ENCODE measurements at places on chromosomes 2 and 18. TPM values are rescaled to one million over a fixed set of nuclear protein-coding genes. Genes with fewer than 3 reads are reported as not detected.
A peak's percentile ranks its signal among the peaks of the same experiment; 100 is the strongest.

GRCh38 chr2:221588306-221588985 lies 16.3 kb upstream of the EPHA4 start:
- no peak for DNase-seq

GRCh38 chr18:31983976-31984375 lies 34.6 kb upstream of the RNF125 start:
- no peak for DNase-seq

GRCh38 chr2:12326449-12327190 lies 390.1 kb upstream of the TRIB2 start:
- peak; percentile 38 for DNase-seq

CD226 gene
- 0.23 TPM for total RNA-seq

GPR17 gene
- not detected for total RNA-seq

- no peak for DNase-seq
Observed at GRCh38 chr2:106189325-106189724, 4.8 kb downstream of the UXS1 start.

DNA sequence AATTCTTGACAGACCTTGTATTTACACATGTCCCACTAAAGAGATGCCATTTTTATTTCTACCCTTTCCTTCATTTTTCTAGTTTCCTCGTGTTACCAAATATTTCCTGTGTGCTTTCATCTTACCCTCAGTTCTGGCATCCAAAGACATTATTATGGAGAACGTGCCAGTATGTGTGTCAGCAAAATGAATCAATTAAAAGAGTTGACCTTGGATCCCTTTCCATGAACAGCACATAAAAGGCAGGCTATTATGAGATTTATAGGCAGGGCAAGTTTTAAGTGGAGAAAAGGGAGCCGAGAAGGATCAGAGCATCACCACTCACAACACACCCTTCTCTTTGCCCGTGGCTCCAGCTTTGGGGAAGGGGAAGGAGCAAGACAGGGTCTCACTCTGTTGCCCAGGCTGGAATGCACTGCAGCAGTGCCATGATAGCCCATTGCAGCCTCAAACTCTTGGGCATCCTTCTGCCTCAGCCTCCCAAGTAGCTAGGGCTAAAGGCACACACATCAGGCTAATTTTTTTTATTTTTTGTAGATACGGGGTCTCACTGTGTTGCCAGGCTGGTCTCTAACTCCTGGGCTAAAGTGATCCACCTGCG lies 149.9 kb downstream of the GFPT1 start:
- DNase-seq, result no peak

KIAA2012 gene
- not detected for total RNA-seq

NEU4 gene
- total RNA-seq, result 2.2 TPM

DNA sequence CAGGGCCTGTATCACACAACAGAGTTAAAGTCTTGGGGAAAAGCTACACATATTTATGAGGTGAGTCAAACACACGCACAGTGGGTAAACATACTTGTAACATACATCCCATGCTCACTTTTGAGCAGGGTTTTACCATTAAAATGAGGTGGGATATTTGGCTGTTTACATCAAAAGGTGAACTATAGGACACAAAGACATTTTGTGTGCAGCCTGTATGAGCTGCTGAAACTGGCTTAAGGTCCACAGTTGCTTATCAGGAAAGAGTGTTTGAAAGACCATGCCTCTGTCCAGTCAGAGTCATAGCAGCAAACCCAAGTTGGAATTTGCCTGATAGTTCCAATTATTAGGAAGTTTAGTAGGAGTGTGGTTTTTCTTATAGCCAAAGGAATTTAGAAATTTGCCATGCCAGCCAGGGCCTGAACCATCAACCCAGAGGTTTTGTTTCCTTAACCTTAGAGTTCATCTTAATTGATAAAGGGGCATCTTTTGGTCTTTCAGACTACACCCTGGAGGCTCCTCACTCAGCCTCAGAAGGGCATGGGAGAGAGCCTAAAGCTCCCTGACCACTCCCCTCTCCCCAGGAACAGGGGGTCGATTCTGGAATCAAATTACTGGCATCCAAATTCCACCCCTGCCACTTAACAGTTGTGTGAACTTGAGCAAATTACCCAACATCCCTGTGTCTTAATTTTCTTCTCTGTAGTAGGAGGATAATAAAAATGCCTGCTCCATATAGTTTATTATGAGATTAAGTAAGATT lies 29.9 kb upstream of the L3MBTL4 start:
- no peak for DNase-seq

DNA sequence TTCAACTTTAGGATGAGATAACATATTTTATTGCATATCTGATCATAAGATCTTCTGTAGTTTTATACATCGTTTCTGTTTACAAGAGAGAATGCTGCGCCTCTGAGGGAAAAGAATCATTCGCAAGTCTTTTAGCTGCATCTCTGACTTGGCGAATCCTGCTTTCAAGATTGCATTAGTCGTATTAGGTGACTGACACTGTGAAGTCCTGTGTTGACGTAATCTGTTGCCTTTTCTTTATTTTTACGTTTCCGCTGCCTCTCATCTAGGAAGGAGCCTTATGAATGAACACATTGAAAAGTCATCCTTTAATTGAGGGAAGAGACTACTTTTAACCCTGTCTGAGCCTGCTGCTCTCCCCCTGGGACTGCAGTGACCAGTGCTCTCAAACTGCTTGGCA lies 101.5 kb downstream of the LDLRAD4 start:
- no peak for DNase-seq

GRCh38 chr2:99850084-99850710 lies 292.2 kb downstream of the AFF3 start:
- DNase-seq, result no peak

RGPD3 gene
- total RNA-seq, result 0.11 TPM

- no peak for DNase-seq
Observed at GRCh38 chr2:151325581-151326095, 31.8 kb upstream of the TNFAIP6 start.

COL4A3 gene
- 1.1 TPM for total RNA-seq

GRCh38 chr2:216222650-216223352 lies 113.7 kb downstream of the XRCC5 start:
- peak; percentile 23 for DNase-seq

DNA sequence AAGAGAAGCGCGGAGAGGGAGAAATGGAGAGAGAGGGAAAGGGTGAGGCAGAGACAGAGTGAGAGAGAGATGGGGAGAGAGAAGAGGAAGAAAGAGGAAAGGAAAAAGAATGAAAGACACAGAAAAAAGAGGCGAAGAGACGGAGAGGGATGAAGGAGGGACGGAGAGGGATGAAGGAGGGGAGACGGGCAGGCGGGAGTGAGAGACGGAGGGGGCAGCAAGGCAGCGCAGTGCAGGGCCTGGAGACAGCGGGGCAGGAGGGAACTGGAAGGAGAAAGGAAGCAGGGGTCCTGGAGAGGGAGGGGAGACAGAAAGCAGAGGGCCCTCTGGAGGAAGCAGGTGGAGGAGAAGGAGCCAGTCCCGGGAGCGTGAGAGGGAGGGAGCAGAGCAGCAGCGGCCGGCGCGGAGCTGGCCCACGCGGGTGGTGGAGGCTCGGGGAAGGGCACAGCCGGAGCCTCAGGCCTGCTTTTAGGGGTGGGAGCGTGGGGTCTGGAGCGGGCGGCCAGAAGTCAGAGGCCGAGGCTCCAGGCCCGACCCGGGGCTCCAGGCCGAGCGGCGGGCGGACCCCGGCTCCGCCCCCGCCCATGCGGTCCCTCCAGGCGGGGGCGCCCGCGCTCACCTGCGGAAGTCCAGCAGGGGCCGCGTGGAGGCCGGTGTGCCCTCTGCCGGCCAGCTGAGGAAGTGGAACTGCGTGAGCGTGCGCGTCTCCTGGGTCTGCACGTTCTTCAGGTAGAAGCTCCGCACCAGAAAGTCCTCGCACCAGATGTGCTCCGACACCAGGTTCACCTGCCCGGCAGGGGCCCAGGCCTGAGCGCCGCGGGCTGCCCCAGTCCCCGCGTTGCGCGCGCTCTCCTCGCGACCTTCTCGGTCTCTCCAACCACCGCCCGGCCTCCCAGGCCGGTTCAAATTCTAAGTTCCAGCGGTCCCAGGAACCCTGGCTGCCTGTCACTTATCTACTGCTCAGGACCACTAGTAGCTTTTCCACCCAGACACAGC lies 14.5 kb downstream of the PTPRN start:
- peak; percentile 90 for DNase-seq

DNA sequence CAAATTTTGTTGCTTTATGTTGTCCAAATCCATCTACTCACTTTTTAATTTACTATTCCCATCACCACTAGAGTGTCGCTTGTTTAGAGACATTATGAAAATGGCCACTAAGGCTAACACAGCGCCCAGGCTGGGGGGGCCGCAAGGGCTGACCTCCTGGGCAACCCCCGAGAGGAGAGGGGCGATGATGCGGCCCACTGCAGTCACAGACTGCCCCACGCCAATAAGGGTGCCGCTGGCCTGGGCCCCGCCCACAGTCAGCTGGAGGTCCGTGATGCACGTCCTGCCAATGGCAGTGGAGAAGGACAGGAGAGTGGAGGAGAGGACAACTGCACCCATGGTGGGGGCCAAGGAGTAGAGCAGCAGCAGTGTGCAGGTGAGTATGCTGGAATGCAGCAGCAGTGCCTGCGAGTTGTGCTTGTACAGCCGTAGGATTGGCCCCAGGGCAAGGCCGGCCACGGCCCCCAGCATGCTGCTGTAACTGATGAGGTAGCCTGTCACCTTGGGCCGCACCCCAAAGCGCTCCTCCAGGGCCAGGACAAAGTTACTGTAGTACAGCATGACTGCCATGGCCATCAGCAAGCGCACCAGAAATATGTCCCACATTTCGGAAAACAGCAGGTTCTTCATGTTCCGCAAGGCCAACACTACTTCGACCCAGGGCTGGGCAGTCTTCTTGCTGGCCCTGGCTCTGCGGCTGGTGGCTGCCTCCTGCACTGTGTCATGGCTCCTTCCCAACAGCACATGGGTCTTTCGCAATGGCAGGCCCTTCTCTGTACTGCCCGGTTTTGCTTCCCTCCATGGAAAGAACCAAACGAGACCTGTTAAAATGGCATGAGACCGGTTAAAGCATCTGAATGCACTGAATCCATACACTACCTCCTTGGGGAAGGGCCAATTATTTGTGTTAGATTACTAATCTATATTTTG lies 43.2 kb upstream of the TMEM182 start:
- DNase-seq, result no peak

GRCh38 chr18:13308369-13308768 lies 89.8 kb downstream of the LDLRAD4 start:
- no peak for DNase-seq

CABLES1 gene
- 15.4 TPM for total RNA-seq

DNA sequence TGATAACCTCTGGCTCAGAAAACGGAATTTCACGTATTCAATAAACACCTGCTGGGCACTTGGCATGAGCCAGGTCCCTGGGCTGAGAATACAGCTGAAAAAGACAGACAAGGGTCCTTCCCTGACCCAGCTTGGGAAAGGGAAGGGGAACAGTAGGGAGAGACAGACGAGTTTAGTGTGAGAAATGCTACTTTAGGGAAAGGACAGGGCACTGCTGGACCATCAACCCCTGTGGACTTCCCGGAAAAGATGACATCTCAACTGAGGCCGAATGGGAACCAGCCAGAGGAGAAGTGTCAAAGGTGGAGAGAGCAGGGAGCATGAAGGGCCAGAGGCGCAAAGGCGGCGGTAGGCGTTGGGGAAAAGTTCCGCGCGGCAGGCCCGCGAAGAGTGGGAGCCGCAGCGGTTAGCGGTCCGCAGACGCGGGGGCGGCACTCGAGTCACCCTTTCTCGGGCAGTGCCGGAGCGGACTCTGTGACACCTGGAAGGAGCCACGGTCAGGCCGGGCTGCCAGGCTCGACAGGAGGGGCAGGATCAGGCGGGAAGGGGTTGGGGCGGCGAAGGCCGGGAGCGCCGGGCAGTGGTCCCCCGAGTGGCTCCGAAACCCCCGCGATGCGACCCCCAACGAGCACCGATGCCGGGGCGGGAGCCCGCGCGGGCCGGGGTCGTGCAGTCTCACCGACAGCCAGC lies 519 bp downstream of the TEX261 start:
- no peak for DNase-seq

LRRC30 gene
- total RNA-seq, result not detected

GRCh38 chr2:238498188-238498587 lies 71.5 kb downstream of the ASB1 start:
- DNase-seq, result no peak

GRCh38 chr18:61731693-61732376 lies 161.0 kb downstream of the RNF152 start:
- no peak for DNase-seq

DNA sequence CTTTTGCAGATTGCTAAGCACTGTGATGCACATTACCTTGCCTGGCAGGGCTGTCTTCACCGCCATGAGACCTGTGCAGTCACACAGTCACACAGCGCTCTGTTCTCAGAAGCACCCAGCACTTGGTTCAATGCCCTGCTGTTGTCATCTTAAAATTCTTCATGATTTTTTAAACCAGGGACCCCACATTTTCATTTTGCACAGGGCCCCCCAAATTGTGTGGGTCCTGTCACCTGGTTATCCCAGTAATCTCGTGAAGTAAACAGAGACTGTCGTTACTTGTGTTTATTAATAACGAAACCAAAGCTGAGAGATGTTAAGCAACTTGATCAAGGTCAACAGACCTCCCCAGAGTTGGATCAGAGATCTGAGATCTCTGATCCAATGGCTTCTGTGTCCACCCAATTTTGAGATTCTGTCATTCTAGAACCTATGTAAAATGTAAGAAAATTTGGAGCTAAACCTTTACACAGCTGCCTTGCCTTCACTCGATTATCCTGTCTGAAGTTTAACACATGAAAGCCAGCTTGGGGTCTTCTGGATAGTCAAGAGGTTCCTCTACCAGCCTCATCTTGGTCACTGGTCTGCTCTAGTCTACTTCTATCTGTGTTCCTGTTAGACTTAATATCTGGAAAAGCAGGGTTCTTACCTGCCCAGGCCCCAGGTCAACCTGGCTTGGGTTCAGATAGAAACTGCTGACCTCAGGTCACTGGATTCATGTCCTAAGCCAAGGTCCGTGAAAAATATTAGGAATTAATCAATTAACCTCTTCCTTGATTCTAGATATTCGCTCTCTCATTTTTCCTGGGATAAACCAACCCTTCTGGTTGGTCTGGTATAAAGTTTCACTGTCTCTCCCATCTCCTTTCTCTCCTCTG lies 13.7 kb upstream of the TTC39C start:
- DNase-seq, result no peak

- DNase-seq, result no peak
Observed at GRCh38 chr18:27277554-27277953, 92.4 kb upstream of the CHST9 start.

DNA sequence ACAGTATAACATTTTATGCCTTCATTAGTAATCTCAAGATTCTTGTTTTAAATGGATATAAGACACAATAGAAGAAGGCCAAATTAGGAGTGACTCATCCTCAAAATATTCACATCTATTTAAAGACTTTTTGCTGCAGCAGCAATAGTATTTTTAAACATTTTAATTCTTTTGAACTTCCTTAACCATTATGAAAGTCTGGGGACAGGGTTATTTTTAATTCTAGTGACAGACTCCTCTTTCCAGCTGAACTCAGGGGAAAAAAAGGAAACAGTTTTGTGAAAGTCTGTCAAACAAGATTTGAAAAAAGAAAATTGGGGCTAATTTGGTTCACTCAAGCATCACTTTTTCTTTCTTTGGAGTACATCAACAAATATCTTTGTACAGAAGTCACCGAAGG lies 541.8 kb downstream of the NUP35 start:
- no peak for DNase-seq

- DNase-seq, result no peak
Observed at GRCh38 chr2:15654727-15655073, 63.0 kb downstream of the DDX1 start.

ATP8B1 gene
- 5.6 TPM for total RNA-seq

- DNase-seq, result peak; percentile 94
Observed at GRCh38 chr2:231680992-231681852, 27.1 kb upstream of the PTMA start.

GRCh38 chr2:203705178-203705577 lies 1.3 kb upstream of the CD28 start:
- no peak for DNase-seq

- DNase-seq, result no peak
Observed at GRCh38 chr2:136444323-136444722, 321.0 kb upstream of the THSD7B start.

GRCh38 chr2:101476605-101477208 lies 1.8 kb upstream of the RFX8 start:
- DNase-seq, result no peak

Measured in WTC11 (cell line).